ENCODE measurements at places on chromosomes 6 and 20. TPM values are rescaled to one million over a fixed set of nuclear protein-coding genes. Genes with fewer than 3 reads are reported as not detected.

DNA sequence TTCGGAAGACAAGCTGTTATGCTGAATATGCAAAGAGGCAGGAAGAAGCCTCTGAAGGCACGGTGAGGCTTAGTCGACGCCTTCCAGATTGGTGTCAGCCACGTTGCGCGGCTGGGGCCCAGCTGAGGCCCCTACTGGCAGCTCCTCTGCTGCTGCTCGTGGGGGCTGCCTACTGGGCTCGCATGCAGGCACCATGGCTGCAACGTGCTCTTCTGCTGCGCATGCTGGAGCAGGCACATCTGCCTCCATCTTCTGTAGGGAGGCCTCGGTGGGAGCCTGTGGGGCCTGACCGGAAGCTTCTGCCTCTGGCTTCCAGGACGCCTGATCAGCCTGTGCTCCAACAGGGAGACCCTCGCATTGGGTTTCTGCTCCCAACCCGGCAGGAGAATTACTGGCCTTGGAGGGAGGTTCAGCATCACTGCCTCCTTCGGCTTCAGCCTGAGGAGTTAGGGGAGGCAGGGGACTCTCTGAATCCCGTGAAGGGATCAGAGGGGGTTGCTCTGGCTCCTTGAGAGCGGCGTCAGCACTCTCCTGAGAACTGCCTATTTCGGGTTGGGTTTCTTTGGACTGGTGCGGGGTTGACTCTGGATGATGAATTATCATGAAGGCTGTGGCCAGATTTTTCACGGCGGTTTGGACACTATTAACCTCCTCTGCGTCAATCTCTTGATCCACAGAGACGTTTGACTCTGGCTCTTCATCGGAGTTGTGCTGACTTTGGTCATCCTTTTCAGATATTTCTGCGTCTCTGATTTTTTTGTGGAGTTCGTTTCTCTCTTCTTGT lies 49.1 kb downstream of the TXLNB start:
- no peaks in the 10 kb centered on the region for H3K27me3 ChIP-seq
- peaks cover 10% of the 10 kb centered on the region for H3K4me1 ChIP-seq
- no peak overlapping the region for H3K4me3 ChIP-seq
- no peak overlapping the region for H3K27ac ChIP-seq

- no peak overlapping the region for H3K27ac ChIP-seq
- H3K36me3 ChIP-seq = peaks cover 7% of the 10 kb centered on the region
- H3K4me1 ChIP-seq = no peaks in the 10 kb centered on the region
- no peak overlapping the region for H3K4me3 ChIP-seq
- H3K27me3 ChIP-seq = no peaks in the 10 kb centered on the region
- no peak for DNase-seq
Measured at GRCh38 chr20:18624948-18625347, 37.1 kb downstream of the DTD1 start.

GRCh38 chr6:35262596-35262995 lies 3.1 kb downstream of the ZNF76 start:
- no peaks in the 10 kb centered on the region for H3K36me3 ChIP-seq
- DNase-seq = no peak
- H3K4me3 ChIP-seq = no peak overlapping the region
- H3K27me3 ChIP-seq = no peaks in the 10 kb centered on the region
- H3K27ac ChIP-seq = peak overlapping the region; percentile 36

- H3K27ac ChIP-seq = peak overlapping the region; percentile 60
- peak overlapping the region; percentile 9 for H3K4me3 ChIP-seq
- H3K27me3 ChIP-seq = no peaks in the 10 kb centered on the region
- H3K4me1 ChIP-seq = peaks cover 15% of the 10 kb centered on the region
- peaks cover 5% of the 10 kb centered on the region for H3K36me3 ChIP-seq
Measured at GRCh38 chr20:1707588-1708449, 50.2 kb upstream of the SIRPG start.

- peaks cover 21% of the 10 kb centered on the region for H3K36me3 ChIP-seq
- peak overlapping the region; percentile 99 for H3K27ac ChIP-seq
- H3K4me1 ChIP-seq = peaks cover 84% of the 10 kb centered on the region
Measured at GRCh38 chr6:2857580-2858337, 16.1 kb upstream of the SERPINB1 start.

- H3K4me3 ChIP-seq = no peak overlapping the region
- H3K4me1 ChIP-seq = peaks cover 13% of the 10 kb centered on the region
- DNase-seq = no peak
Measured at GRCh38 chr6:108685970-108686369, 125.3 kb downstream of the FOXO3 start.

DNA sequence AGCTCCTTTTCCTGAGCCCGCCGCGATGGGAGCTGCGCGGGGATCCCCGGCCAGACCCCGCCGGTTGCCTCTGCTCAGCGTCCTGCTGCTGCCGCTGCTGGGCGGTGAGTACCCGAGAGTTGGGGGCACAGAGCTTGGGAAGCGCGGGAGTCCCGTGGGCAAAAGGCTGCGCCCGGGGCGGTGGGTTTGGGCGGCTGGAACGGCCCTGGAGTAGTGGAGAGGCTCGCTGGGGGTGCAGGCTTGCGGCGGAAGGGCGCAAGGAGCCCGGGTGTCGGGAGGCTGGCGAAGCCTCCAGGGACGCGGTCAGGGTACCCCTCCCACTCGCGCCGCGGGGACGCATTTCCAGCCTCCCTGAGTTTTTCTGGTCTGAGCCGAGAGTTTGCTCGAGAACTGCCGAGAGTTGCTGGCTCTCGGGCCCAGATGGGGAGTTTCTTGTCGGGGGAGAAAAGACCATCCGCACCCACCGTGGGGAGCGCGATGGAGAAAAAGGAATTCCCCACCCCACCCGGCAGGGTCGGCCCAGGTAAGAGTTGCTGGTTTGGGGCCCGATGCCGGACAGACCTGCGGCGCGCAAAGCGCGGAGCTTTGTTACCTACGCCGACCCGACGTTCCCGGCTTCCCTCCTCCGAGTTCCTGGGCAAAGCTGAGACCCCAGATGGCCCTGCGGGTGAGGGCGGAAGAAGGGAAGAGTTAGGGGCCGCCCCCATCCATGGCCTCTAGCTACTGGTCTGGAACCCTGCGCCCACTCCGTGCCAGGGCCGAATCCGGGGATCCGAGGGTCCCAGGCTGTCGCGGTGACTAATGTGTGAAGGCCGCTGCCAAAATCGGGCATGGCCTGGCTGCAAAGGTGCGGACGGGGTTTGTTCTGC lies 584 bp downstream of the PTK7 start:
- DNase-seq = no peak
- H3K27ac ChIP-seq = no peak overlapping the region
- peaks cover 18% of the 10 kb centered on the region for H3K27me3 ChIP-seq
- peaks cover 4% of the 10 kb centered on the region for H3K4me1 ChIP-seq
- H3K4me3 ChIP-seq = peak overlapping the region; percentile 66

DNA sequence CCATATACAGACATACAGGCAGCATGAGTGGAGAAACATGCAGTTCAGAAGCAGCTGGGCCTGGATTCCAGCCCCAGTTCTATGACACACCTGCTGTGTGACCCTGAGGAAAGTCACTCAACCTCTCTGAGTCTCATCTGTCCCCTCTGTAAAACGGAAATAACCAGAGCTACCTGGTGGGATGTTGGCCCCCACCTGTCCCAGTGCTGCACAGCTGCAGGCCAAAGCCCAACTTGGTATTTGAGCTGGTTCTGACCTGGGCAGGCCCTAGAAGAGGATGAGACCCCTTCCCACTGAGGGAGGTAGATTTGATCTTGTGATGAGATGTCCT lies 55.5 kb downstream of the PPP1R16B start:
- peak overlapping the region; percentile 6 for H3K27ac ChIP-seq
- H3K36me3 ChIP-seq = peaks cover 6% of the 10 kb centered on the region
- H3K4me1 ChIP-seq = peaks cover 71% of the 10 kb centered on the region

DNA sequence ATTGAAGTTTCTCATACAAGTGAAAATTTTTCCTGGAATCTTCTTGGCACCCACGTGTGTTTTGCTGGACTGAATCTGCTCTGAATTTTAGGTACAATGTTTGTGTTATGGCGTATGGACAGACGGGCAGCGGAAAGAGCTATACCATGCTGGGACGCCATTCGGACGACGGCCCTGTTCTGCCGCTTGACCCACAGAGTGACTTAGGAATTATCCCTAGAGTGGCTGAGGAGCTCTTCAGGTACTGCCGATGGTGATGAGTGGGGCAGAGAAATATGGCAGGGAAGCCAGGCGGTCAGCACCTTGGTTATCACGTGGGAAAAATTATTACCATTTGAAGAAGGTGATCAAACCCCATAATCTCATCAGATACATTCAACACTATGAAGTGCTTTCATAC lies 36.3 kb downstream of the KIF25 start:
- no peak overlapping the region for H3K27ac ChIP-seq
- peaks cover 5% of the 10 kb centered on the region for H3K36me3 ChIP-seq
- no peaks in the 10 kb centered on the region for H3K4me1 ChIP-seq
- no peak for DNase-seq
- peaks cover 65% of the 10 kb centered on the region for H3K27me3 ChIP-seq

DNA sequence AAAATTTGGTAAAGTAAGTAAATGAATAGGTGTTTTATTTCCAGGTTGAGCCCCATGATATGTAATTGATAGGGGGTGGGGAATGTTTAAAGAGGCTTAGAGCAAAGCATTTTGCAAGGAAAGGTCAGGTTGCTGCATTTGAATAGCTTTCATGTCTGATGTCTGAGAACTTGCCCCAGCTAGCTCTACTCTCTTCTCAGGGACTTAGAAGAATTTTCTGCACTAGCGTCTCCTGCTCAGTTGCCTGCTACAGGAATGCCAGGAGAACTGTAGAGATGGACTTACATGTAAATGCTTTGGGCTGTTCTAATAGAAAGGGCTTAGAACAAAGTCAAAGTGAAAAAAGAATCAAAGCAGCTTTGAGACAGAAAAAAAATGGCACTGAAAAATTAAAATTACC lies 35.5 kb downstream of the TRMT6 start:
- peaks cover 53% of the 10 kb centered on the region for H3K27me3 ChIP-seq
- no peak for DNase-seq
- H3K36me3 ChIP-seq = no peaks in the 10 kb centered on the region

- no peak overlapping the region for H3K4me3 ChIP-seq
- peaks cover 44% of the 10 kb centered on the region for H3K36me3 ChIP-seq
- H3K27ac ChIP-seq = no peak overlapping the region
- no peaks in the 10 kb centered on the region for H3K27me3 ChIP-seq
- DNase-seq = no peak
Measured at GRCh38 chr6:5751525-5752390, 255.0 kb downstream of the NRN1 start.

GRCh38 chr6:125251516-125252220 lies 50.1 kb downstream of the HDDC2 start:
- H3K27me3 ChIP-seq = peaks cover 5% of the 10 kb centered on the region
- H3K36me3 ChIP-seq = no peaks in the 10 kb centered on the region
- H3K27ac ChIP-seq = no peak overlapping the region
- no peaks in the 10 kb centered on the region for H3K4me1 ChIP-seq
- DNase-seq = no peak

GRCh38 chr6:48318670-48319069 lies 207.7 kb upstream of the PTCHD4 start:
- DNase-seq = no peak
- no peaks in the 10 kb centered on the region for H3K27me3 ChIP-seq
- no peak overlapping the region for H3K27ac ChIP-seq
- no peak overlapping the region for H3K4me3 ChIP-seq
- no peaks in the 10 kb centered on the region for H3K4me1 ChIP-seq
- H3K36me3 ChIP-seq = no peaks in the 10 kb centered on the region

DNA sequence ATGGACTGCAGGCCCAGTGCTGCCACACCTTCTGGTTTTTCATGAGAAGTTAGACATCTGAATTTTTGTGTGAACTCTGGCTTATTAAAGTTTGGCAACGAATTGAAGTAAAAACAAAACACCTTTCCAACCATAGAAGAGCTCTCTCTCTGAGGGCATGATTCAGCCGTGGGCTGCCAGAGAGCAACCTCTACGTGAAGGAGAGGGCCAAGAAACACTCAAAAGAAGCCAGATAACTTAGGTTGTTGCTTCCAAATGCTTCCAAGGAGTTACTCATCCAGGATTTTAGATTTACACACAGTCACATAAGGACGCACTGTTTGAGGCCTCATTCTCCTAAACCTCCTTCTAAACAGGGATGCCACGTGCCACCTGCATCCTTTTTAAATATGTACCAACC lies 65.5 kb downstream of the NRN1 start:
- H3K4me1 ChIP-seq = peaks cover 2% of the 10 kb centered on the region
- H3K4me3 ChIP-seq = no peak overlapping the region
- H3K36me3 ChIP-seq = peaks cover 8% of the 10 kb centered on the region
- no peak overlapping the region for H3K27ac ChIP-seq
- no peak for DNase-seq

GRCh38 chr20:7926767-7927166 lies 13.5 kb downstream of the HAO1 start:
- H3K36me3 ChIP-seq = no peaks in the 10 kb centered on the region
- no peak overlapping the region for H3K4me3 ChIP-seq
- H3K27ac ChIP-seq = no peak overlapping the region
- no peak for DNase-seq
- H3K4me1 ChIP-seq = no peaks in the 10 kb centered on the region

- H3K27me3 ChIP-seq = peaks cover 12% of the 10 kb centered on the region
- DNase-seq = no peak
- H3K27ac ChIP-seq = no peak overlapping the region
- peaks cover 2% of the 10 kb centered on the region for H3K36me3 ChIP-seq
Measured at GRCh38 chr6:168834801-168835200, 393.8 kb downstream of the SMOC2 start.

DNA sequence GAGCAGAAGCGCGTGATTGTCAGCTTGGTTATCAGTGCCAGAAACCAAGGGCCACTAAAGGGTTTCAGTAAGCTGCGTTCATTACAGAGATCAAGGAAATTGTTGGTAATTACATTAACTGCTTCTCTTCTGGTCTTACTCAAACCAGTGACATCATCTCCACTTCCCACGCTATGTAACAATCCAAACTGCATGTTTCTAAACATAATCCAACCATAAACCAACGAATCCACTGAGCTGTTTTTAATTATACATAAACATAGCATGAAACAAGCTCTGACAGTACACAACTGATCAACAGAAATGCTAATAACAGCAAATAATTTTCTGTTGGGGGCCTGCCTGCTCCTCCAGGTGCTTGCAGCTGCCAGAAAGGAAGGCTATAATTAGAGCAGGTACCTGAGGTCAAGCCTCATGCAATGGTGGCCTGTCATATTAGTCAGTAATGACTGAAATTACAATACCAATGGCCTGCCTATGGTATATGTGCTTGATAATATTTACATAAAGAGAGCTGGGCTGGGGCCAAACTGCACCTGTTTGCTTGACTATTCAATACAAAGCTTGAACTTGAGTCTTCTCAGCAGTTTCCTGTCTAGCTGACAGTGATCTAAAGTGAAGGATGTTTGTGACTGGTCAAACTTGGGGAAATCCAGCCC lies 40.1 kb downstream of the ILRUN start:
- H3K36me3 ChIP-seq = peaks cover 12% of the 10 kb centered on the region
- peak overlapping the region; percentile 66 for H3K4me3 ChIP-seq
- no peaks in the 10 kb centered on the region for H3K27me3 ChIP-seq
- peaks cover 44% of the 10 kb centered on the region for H3K4me1 ChIP-seq
- DNase-seq = no peak

ARMC12 gene
- total RNA-seq = 2.0 TPM

CCN6 gene
- total RNA-seq = 0.30 TPM

HLA-DQA2 gene
- 0.45 TPM for total RNA-seq

DDO gene
- total RNA-seq = not detected

COL21A1 gene
- not detected for total RNA-seq

HLA-DMB gene
- total RNA-seq = 4.6 TPM

FAM8A1 gene
- 3.8 TPM for total RNA-seq

OR2J3 gene
- not detected for total RNA-seq

C6orf163 gene
- 1.5 TPM for total RNA-seq

RNF182 gene
- not detected for total RNA-seq

PGBD1 gene
- total RNA-seq = 3.8 TPM

KCNK5 gene
- total RNA-seq = 18.6 TPM
